ENCODE measurements at places on chromosomes 13 and 19.

GRCh38 chr19:58380037-58380661 lies 681 bp downstream of the ZNF837 start:
- DNase-seq = no peak

GRCh38 chr13:34857558-34858325 lies 84.3 kb upstream of the NBEA start:
- no peak for DNase-seq

DNA sequence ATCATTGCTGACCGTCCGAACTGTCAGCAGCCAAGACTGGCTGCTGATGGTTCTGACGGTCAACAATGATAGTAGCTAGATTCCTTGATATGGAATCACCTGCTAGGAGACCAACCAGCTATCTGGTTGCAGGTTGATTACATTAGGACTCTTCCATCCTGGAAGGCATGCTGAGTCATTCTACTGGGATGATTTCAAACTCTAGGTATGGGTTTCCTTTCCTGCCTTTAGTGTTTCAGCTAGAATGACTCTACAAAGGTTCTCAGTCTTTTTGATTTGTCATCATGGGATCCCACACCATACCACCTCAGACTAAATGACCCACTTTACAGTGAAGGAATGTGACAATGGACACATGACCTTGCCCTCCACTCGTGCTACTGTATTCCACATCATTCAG lies 138.1 kb upstream of the KL start:
- no peak for DNase-seq

DNA sequence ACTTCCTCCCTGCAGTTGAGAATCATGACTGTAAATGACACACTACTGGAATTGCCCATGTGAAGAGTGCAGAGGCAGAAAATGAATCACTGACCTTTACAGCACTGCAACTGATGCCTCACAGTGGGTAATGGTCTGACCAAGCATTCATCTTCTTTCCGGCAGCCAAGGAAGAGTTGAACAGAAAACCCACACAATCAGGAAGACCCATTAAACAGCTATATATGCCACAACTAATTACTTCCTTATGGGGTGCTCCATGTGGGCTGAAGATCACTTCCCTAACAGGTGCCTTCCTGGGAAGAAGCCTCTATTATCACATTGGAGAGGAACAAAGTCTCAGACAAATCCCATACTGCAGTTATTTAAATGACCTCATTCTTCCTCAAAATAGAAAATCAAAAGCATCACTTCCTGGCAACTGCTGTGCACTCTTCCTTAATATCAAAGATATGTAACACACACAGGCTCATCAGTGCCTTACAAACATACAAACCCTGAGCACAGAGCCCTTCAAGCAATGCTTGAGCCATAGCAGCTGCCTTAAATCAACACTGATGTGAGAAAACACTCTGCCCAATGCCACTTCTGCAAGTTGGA lies 45.8 kb downstream of the RUBCNL start:
- DNase-seq = peak; percentile 65

DNA sequence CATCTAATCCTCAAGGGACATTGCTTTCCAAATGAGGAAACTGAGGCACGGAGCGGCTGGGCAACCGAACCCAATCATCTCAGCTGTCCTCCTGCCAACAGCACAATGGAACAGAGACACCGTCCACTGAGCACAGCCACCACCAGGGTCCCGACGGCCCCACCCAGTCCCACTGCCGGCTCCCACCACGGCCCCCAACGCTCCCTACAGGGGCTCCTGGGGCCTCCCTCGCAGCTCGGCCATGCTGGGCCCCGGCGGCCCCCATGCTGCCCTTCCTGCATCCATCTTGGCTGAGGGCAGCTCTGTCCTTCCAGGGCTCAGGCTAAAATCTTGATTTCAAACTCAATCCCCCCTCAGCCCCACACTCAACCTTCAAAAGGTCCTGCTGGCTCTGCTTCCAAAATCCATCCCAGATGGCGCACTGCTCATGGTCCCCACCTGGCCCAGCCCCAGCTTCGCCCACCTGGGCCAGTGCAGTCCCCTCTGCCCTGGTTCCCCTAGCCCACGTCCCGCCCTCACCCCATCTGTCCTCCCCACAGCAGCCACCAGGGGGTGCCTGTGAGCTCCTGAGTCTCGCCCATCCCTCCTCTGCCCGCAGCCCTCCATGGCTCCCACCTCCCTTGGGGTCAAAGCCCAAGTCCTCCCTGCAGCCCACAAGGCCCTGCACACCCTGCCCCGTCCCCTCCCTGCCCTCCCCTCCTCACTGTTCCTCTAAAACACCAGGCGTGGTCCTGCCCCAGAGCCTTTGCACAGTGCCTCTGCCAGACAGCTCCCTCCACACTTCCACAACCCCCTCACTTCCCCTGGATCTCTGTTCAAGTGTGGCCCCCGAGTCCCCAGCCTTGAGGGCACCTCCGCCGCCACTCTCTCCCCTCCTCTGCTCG lies 7.9 kb downstream of the PIP5K1C start:
- DNase-seq = peak; percentile 44

DNA sequence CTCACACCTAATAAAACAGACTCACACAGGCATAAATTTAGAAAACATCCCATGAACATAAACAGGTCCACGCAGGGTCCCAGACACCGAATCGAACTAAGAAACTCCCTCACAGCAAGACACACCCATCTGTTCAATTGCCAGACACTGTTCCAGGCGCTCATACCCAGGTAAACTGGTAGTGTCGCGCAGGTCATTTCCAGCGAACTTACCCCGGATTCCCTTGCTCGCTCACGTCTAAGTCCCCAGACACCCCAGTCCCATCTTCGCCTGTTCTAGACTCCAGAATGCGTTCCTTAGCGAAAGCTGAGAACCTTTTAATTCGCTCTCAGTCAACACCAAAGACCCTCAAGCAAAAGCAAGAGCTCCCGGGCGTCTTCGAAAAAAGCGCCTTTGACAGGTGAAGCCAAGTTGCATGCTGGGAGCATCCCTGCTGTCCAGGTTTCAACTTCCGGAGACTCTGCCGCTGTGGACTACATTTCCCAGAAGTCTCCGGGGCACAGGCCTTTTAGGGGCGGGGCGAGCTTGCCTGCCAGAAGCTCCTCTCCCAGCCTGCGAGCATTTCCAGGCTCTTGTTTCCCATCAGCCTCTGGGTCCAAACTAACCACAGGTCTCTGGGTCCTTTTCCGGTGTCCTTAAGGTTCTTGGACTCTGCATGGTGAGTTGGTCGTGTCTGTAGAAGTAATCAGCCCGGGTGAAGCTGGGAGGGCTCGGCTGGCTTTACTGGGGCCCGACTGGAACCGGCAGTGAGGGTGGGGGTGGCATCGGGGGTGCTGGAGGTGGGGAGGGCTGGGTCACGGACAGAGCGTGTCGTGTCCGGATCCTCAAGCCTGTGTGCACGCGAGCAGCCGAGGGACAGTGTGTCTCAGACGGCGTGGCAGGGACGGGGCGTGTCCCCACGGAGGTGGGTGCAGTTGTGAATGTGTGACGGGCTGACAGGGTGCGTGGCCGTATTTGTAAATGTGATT lies at the start of gene ZNF283:
TSS of gene ZNF283 (plus strand) at position 535 of the 968 bp plus-strand sequence. CDS start 6,184 bp downstream, outside the sequence.
- peak; percentile 87 for DNase-seq

DNA sequence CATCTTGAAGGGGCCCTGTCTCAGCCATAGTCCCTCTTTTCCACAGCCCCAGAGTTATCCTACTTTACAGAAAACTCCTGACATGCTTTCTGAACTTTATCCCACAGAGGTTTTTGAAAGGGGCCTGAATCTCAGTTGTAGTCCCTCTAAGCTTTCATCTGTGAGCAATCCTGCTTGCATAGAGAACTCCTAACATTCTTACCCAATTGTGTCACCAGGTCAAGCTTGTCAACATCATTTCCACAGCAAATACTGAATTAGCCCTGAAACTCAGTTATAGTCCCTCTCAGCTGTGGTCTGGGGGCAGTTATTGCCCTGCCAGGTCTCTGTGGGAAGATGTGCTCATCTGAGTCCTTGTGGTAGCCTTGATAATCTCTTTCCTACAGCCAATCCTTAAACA lies 2190.3 kb upstream of the PCDH20 start:
- no peak for DNase-seq

DNA sequence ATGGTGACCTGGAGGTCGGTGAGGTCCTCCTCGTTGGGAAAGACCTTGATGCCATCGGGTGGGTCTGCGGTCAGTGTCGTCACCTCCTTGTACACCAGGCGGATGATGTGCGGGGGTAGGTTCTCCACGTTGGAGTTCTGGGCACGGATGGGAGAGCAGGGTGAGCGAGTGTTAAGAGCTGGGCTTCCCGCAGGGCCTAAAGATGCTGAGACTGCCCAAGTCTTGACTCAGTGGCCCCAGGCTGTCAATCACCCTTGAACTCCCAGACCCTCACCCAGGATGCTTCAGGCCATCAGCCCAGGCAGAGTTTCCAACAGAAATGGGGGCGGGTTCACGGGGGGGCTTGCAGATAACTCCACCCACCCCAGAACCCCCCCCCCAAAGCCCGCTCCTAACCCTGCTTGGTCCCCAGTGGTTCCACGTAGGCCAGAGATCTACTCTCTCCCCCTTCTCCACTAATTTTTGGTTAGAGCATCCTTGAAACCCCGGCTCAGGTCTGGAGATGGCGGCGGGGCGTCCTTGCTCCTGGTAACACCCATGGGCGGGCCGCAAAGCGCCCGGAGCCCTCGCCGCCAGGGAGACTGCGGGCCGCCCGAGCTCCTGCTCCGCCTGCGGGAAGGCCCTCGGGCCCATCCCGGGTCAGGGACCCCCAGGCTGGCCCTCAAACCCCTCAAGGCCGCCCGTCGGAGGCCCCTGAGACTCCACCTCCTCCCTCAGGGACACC lies 600 bp downstream of the UBE2S start:
- DNase-seq = peak; percentile 27

GRCh38 chr19:53101518-53101917 lies 1.7 kb downstream of the ZNF160 start:
- DNase-seq = peak; percentile 8

- no peak for DNase-seq
Observed at GRCh38 chr13:46229251-46229650, 17.5 kb downstream of the LRRC63 start.

DNA sequence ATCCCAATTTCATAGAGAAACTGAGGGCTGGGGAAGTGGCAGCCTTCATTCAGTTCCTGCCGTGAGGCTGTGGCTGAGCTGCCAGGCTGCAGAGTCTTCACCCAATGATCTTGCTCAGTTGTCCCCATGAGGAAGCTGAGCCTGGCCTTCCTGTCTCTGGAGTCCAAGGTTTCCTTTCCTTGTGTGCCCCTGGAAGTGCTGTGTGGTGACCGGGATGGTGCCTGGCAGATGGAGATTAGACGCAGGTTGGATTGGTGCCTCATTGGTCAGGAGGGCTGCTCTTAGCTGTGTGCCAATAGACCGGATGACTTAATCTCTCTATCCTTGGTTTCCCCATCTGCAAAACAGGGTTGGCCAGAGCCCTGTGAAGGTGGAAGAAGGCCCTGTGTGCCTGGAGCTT lies 24.6 kb downstream of the DNM2 start:
- DNase-seq = no peak

DNA sequence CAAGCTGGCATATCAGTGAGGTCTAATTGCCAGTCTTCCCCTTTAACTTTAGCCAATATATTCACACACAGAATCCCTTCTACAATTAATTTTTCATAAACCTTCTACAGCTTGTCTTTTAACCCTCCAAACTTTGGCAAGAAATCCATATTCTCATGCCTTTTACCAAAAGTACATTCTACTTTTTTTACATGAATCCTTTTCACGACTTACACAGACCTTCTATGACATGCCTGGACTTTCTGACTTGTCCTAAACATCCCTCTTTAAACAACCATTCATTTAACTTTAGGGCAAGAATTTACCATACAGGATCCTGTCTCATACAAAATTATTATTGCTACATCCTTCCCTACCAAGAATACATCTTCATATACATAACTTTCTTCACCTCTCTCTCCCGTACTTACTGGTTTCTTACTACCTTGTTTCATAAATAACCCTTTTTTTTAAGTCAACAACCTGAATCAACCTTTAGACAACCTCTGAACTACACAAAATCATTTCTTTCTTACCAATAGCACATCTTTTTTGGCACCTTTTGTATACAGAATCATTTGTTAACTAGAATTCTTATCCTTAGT lies 23.5 kb downstream of the ZNF544 start:
- DNase-seq = no peak

GRCh38 chr13:44306371-44307192 lies 67.0 kb upstream of the SERP2 start:
- DNase-seq = no peak

DNA sequence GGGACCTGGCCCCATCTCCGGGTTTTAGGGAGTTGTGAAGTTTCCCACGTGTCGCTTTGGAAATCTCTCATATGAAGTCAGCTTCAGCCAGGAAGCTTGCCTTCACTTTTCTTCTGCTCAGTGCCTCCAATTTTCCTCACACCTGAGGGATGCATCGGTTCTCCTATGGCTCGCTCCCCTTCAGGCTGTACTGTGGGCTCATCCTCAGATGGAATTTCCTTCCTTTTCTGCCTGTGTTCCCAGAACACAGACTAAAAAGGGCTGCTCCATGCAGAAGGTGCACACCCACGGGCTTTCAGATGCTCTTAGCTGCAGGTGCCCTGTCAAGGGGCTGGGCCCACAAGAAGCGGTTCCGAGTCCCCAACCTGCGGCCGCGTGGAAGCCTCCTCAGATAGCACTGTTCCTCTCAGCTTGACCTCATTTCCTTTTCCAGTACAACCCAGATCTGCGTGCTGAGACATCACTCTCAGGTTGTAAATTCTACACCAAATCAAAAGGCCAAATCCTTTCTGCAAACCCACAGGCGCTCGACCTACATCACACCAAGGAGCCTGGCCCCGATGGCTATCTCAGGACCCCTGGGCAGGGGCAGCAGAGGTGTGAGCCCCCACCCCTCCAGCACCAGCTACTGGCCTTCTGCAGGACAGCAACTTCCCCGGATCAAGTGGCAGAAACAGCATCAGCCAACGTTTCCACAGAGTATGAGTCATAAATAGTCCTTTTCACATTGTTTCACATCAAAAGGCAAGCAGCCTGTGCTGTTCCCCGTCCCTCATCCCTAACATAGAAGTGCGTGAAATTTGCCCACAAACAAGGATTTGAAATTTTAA lies 275.9 kb downstream of the ZNF536 start:
- no peak for DNase-seq

DNA sequence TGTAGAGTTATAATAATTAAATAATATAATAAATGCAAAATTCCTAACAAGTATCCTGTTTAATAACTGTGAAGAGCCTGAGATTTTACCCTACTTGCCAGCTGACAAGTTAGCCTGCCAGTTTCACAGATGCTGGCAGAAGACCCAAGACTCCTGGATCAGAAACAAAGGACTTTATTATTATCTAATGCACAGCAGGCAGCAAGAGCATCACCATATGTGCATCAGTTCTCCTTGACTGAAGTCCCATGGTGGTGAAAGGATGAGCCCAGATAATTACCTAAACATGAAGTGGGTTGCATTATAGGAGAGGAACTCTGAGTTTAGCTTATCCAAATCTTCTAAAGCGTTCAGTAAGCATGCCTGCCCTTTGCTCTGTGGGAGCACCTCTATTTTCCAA lies 39.1 kb upstream of the MTIF3 start:
- DNase-seq = no peak

GRCh38 chr19:4303819-4304537 lies 420 bp upstream of the FSD1 start:
- peak; percentile 31 for DNase-seq

DNA sequence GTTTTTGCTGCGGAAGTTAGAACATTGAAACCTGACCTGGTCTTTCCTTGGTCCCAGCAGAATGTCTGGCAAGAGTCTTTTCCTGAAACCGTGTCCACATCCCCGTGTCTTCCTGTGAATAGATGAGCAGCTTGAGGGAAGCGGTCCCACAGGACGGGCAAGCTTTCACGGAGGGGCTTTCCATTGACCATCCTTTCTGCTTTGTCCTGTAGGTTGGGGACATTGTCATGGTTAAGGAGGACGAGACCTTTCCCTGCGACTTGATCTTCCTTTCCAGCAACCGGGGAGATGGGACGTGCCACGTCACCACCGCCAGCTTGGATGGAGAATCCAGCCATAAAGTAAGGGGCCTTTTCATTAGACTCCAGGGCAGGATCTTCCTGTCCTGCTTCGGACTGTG lies 126.0 kb downstream of the ATP11A start:
- DNase-seq = no peak

Measured in CD4-positive, alpha-beta T cell treated with Interleukin-4 for 1 hour (primary cell).